Stimulated activated CD8-positive, alpha-beta memory T cell treated with anti-CD3 and anti-CD28 coated beads, Interleukin-15, amount 100 ng/mL, for 4 hours (primary cell): ENCODE measurements at places on chromosomes 5 and 9.

GRCh38 chr5:150394131-150394530 is 18.6 kb downstream of the CD74 start:
- no peak for DNase-seq

GRCh38 chr5:89128906-89129625 is 246.1 kb upstream of the MEF2C start:
- no peak for DNase-seq

GRCh38 chr9:104025104-104025503 is 69.0 kb upstream of the SMC2 start:
- DNase-seq, result no peak

DNA sequence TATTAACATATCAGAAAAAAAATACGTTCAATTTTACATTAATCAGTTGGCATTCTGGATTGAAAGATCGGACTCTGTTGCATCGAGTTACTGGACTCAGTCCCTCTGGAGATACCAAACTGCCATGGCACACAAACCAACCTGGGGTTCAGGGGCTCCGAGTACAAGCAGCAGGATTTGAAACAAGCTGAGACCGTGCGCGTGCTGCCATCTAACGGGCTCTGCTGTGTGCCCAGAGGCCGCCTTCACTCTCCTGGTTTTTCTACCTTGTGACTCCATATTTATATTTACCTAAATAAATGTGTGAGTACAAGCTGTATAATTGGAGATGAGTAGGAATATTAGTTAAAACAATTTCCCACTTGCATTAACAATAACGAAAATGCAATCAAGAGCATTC is 48.2 kb downstream of the ANXA1 start:
- no peak for DNase-seq

- no peak for DNase-seq
Measured at GRCh38 chr5:5089895-5090649, 50.1 kb upstream of the ADAMTS16 start.

GRCh38 chr9:8708728-8709127 is 909.1 kb upstream of the DMAC1 start:
- no peak for DNase-seq

- no peak for DNase-seq
Measured at GRCh38 chr9:109156708-109157107, 10.3 kb downstream of the FRRS1L start.

- DNase-seq, result no peak
Measured at GRCh38 chr5:152379331-152379730, 25.7 kb downstream of the NMUR2 start.

DNA sequence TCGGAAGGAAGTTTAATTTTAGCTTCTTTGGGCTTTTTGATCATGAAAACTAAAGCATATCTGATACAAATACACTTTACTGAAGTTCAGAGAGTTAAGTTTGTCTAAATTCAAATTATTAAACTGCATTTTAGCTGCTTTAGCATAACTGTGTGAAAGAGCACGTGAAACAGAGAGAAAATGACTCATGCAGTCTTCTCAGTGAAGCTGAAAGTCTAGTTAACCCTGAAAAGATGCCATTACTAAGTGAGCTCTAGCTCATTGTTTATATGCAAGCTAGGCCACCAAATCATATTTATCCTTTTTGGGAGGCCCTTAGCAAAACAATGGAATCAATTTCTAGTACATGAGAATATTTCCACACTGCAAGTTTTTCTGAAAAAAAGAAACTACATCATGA is 27.6 kb downstream of the TPD52L3 start:
- DNase-seq, result no peak

- no peak for DNase-seq
Measured at GRCh38 chr5:1765880-1766235, 33.8 kb downstream of the MRPL36 start.

DNA sequence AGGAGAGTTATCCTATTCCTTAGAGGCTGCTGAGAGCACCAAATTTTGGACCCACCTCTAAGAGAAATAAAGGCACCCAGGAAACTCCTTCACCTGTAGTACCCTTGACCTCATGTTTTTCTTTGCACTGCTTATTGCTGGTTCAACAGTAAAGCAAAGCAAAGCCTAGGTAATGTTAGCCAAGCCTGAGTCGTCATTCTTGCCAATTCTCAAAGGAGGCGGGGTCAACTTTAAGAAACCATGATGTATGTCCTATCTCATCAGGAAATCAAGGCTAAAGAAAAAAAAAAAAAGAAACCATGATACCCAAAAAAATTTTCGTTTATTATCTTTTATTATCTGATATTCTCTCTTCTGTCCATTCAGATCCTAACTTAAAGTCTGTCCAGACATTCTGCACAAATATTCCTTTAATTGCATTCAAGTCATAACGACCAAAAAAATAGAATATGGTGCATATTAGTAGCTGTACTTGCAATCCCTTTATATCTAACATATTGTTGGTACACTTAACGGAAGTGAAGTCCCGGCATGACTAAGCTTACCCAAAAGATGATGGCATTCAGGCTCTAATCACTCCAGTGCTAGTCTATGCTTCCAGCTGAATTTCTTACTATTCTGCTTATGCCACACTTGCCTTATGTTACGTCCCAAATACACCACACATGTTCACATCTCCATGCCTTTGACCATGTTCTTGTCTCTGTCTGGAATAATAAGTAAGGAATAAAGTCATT is 1.8 kb downstream of the AUH start:
- DNase-seq, result no peak

DNA sequence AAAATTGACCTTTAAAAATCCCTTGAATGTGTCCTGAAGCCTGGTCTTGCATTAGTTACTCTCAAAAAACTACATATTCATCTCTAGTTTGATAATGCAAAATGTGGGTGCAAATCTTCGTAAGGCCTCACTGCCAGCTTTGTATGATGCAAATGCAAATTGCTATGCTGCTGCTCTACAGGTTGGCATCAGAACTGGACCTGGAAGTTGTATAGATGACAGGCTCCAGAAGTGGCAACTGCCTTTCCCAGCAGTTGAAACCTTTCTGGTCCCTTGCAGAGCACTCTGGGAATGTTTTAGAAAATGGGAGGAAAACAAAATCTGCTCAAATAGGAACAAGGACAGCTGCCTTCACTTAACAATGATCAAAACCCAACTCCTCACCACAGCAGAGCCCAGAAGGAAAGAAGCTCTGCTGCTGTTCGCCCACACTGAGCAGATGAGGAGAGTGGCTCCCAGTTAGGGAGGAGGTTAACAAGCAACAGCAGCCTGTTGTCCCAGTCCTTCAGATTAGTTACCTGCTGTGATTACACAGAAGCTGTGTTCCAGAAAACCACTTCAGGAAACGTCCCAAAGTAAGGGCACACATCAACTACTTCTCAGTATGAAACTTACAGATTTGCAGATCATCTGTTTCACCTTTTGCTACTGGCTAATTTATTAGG is 93.5 kb downstream of the PLPP1 start:
- no peak for DNase-seq

DNA sequence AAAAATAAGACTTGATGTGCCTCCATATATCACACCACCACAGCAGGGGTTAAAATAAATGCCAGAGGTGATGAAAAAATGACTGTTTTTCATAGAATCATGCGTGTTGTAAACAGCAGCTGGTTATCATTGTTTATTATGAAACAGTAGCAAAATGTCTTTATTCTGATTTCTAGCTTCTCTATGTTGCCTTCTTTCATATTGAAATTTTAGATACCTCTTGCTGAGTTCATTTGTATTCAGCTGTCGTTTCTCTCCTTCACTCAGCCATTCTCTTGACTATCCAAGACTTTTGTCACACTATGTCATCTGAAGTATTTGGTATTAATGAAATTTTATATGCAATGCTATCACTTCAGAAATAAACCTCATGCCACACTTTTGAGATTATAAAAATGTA is 465.0 kb downstream of the TAF11L14 start:
- DNase-seq, result no peak

GRCh38 chr5:64958757-64959391 is 190.1 kb downstream of the CWC27 start:
- DNase-seq, result no peak

- no peak for DNase-seq
Measured at GRCh38 chr9:30982301-30982700, 1402.1 kb upstream of the ACO1 start.

DNA sequence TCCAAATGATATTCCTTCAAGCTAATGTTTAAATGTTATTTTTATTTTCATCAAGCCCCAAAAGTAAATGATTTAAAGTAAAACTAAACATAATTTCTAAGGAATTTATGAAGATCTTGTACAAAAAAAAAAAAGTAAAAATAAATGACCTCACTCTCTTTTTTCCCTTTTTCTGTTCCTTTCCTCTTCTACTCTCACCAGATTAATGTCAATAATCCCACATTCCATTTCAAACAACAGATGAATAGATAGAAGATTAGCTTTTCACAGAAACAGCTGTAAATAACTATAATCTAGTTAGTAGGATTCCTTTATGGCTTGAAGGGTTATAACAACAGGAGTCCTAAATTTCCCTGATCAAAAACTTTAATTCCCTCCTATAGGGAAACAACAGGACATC is 88.1 kb downstream of the EFNA5 start:
- DNase-seq, result no peak

DNA sequence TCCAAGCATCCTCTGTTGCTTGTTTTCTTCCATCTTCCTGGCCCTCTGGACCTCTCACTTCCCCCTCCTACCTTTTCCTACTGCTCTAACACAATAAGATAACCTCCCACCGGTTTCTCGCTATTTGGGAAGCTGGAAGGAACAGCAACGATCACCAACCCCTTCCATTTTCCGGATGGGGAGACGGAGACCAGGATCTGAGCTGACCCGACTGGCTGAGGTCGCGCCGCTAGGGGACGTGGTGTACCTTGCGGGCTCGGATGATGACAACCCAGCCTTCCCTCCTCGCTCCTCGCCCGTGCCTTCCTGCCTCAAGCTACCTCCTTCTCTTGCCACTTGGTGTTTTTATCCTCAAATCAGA is 1.9 kb downstream of the LPAR1 start:
- DNase-seq, result no peak

DNA sequence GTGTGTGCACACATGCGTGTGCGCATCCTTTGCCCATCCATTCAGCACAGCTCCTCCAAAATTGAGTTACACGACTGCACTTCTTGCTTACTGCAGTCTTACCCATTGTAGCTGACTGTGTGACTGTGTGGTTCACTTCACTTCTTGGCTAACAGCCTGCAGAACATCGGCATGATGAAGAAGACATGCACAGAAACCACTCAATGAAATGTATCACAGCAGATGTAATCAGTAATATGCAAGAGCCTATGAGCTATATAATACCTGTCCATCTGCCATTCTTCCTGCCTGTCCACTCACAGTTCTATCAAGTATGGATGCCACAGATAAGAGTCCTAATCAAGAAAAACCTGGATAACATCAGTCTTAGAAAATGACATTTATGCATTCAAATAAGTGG is 83.9 kb downstream of the TRPM3 start:
- DNase-seq, result no peak

GRCh38 chr5:137845472-137845871 is 22.2 kb upstream of the MYOT start:
- DNase-seq, result no peak

DNA sequence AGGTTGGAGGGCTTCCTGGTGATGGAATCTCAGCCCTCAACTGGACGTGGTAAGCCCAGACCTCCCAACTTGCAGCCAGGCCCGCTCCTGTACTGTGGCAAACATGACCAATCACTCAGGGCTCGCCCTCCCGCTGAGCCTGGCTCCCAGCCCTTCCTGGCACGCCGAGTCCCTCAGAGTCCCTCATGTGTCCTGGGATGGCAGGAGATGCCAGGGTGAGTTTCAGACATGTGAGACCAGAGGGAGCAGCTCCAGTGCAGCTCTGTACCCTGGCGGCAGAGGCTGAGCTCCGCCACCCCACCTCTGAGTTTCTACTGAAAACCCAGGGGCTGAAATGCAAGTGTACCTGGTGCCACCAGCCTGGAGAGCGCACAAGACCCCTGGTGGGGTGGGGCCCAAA is 42.0 kb upstream of the RXRA start:
- DNase-seq, result no peak

DNA sequence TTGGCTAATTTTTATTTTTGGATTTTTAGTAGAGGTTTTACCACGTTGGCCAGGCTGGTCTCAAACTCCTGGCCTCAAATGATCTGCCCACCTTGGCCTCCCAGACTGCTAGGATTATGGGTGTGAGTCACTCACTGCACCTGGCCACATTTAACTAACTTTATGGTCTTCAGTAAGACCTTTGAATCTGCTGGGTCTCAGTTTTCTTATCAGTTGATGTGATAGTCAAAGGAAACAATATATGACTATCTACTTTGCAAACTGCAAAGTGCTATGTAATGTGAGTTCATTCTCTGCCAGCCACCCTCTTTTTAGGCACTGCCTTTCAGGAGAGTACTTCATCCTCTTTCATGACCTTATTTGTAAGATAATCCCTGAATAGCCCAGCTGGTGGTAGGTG is 474.7 kb downstream of the PDE4D start:
- DNase-seq, result no peak

- DNase-seq, result no peak
Measured at GRCh38 chr5:5881294-5881693, 458.8 kb downstream of the ICE1 start.

DNA sequence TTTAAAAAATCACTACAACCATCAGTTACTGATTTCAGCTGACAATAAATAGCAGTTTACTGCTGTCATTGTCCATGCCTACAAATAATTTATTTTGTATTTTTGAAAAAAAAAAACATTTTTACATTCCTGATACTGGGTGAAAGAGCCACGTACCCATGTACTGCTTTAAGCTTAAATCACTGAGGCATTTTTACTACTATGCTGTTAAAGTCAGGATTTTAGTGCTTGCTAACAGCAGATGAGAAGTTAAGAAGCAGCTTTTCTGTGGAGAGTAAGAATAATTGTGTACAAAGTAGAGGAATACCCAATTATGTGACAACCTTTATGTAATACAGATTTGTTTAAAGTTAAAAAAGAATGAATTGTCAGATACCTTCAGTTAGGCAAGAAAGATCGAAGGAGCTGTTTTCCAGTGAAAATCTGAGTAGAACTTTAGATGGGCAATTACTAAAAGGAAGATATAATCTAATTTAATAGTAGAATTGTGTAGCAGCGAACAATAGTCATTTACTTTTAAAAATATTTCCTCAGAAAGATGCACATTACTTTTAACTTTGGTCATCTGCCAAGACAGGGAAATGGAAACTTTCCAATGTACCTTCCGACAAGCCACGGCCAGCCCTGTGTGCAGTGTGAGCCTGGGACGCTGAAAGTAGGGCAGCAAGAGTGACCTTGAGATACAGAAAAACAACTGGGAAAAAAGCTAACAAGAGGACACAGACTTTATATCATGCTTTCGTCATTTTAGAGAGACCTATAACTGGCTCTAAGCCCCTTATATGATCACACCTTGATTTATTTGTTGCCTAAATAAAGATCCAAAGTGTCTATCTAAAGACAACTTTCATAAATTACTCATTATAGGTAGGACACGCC is 39.9 kb downstream of the RHOBTB3 start:
- no peak for DNase-seq

GRCh38 chr9:34962546-34962945 is 4.5 kb downstream of the PHF24 start:
- no peak for DNase-seq

DNA sequence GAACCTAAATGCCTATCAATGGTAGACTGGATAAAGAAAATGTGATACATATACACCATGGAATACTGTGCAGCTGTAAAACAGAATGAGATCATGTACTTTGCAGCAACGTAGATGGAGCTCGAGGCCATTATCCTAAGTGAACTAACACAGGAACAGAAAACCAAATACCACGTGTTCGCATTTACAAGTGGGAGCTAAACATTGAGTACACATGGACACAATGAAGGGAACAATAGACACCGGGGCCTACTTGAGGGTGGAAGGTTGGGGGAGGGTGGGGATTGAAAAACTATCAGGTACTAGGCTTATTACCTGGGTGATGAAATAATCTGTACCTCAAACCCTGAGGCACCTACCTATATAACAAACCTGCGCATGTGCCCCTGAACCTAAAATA is 22.4 kb upstream of the DEPDC1B start:
- no peak for DNase-seq
